ENCODE measurements at places on chromosomes 7 and 10.
A peak's percentile ranks its signal among the peaks of the same experiment; 100 is the strongest.

- DNase-seq: no peak
Observed at GRCh38 chr7:66739953-66740301, 606 bp upstream of the RABGEF1 start.

DNA sequence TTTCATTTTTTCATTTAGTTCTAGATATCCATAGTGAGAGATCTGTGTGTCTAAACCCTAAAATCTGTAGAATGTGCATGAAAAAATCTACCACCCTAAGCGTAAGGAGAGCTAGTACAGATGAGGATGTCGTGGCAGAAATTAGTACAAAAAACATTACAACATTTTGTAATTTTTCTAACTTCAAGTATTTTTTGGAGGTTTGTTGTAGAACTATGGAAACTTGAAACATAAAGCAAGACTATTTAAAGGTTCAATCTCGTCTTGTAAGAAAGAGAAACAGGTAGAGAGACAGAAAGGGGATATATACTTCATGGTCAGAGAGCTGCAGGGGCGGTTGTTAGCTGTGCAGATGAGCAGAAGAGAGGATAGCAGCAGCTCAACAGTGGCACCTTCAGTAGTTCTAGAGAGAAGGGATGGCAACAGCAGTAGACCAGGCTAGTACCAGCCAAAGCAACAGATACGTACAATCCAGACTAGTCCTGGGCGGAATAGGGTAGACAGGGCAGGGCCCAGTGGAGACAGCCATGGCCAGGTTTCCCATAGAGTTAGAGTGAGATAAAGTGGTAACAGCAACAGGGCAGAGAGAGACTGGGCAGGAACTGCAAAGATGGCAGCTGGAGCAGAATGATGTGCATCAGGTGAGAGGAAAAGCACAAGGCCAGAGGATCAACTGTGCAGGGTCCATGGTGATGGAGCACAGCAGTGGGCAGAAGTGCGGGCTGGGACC, 145.2 kb downstream of the FRMD4A start:
- peak; percentile 12 for DNase-seq

- no peak for DNase-seq
Observed at GRCh38 chr7:29957521-29958310, 31.9 kb downstream of the SCRN1 start.

GRCh38 chr10:122333037-122333436, 41.5 kb upstream of the PLEKHA1 start:
- DNase-seq: no peak

- DNase-seq: no peak
Observed at GRCh38 chr10:46264336-46264735, 22.5 kb upstream of the ANTXRL start.

DNA sequence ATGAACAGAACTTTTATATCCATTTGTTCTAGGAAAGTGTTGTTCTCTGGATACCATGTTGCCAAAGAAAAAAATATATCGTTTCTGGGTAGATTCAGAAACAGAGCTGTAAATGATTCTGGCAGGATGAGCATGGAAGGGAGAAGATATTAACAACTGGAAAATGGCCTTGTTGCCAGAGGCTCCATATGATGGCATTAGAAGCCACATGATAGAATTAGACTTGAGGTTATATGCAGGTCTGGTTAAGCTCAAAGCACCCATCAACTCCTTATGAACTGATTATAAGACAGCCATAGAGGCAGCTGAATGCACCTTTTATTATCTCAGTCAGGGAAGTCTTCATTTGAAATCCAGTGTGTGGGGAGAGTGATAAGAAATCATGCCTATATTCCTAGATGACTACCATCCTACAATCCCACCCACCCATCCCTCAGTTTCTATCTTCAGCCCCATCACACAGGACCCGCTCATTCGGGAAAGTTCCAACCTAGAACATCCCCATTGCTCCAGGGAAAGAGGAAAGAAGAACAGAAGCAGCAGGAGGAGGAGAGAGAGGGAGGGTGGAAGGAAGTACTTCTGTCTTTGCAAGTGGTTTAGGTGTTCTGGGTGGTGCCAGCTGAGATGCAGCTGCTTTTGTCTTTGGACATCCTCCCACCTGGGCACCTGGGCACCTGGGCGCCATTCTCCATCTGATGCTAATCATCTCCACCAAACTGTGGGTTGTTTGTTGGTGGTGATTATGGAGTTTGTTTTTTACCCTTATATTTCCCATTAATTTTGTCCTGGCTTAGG, 25.5 kb upstream of the TRIL start:
- no peak for DNase-seq

DNA sequence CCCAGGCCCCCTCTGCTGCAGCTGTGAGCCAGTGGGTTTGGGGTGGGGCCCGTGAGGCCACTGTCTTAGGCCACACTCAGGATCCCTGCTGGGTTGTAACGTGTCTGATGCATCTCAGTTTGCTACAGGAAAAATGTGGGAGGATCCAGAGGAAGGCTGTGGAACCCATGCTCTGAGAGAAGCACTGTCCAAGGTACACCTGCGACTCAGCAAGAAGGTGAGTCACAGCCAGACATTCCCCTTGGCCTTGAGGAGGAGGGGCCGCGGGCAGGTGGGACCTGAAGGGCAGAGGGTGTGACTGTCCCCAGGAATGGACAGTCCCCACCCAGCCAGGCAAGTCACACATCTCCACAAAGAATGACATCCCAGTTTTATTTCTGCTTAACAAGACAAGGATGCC, 27.8 kb upstream of the C10orf120 start:
- DNase-seq: no peak

- DNase-seq: no peak
Observed at GRCh38 chr10:128022261-128023196, 103.7 kb downstream of the MKI67 start.

DNA sequence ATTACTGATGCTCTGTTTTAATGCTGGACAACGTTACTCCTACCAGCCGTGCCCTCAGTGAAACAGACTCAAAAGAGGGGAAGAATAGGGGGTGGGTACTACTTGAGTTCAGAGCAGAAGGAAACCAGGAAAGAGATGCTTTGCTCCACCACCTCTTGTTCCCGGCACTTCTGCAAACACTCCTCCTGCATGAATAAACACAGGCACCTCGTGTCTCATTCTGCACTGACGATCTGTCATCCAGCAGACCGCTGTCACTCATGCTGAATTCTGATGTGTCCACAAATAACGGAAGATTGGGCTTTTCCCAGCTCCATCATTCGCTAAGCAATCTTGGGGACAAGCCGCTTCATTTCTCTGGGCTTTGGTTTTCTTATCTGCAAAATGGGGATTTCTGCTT, 26.7 kb downstream of the YWHAG start:
- no peak for DNase-seq

DNA sequence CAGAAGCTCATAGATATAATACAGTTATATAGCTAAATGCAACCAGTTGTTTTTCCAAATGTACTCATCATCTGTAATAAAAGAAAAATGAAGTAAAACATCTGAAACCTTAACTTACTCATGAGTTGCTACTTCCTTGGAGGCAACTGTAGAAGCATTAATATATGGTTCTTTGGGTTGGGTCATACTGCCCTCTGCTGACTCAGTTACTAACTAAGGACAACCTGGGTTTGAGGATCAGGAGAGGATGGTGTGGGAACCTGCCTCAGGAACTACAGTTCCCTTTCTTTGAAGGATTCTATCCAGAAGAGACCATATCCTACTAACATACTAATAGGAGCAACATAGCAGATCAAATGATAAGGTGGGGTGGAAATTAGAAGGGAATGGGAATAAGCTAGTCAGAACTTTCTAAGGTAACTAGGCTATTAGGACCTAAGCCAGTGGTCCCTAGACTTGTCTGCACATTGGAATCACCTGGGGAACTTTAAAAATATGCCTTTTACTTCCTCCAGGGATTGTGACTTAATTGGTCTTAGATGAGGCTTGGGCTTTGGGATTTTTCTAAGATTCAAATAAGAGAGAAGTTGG, 20.7 kb downstream of the COX15 start:
- DNase-seq: no peak

All from activated CD4-positive, alpha-beta T cell treated with anti-CD3 and anti-CD28 coated beads for 1 hour (primary cell).